Activated T-helper 17 cell treated with anti-CD3 and anti-CD28 coated beads, Interleukin-2, amount 50 U/mL, for 72 hours (primary cell): ENCODE measurements at places on chromosomes 1 and 21.
A peak's percentile ranks its signal among the peaks of the same experiment; 100 is the strongest.

- H3K36me3 ChIP-seq = no peaks in the 10 kb centered on the region
- no peaks in the 10 kb centered on the region for H3K27me3 ChIP-seq
- H3K4me1 ChIP-seq = peaks cover 10% of the 10 kb centered on the region
- H3K4me3 ChIP-seq = no peak overlapping the region
- ATAC-seq = no peak
These were observed 112.5 kb upstream of the GFI1 start for GRCh38 chr1:92599184-92599583.

GRCh38 chr1:54866801-54867716 is 19.9 kb downstream of the DHCR24 start:
- H3K4me1 ChIP-seq = no peaks in the 10 kb centered on the region
- no peak overlapping the region for H3K27ac ChIP-seq
- ATAC-seq = no peak
- H3K27me3 ChIP-seq = no peaks in the 10 kb centered on the region
- peaks cover 85% of the 10 kb centered on the region for H3K36me3 ChIP-seq

- peaks cover 26% of the 10 kb centered on the region for H3K4me1 ChIP-seq
- H3K36me3 ChIP-seq = peaks cover 6% of the 10 kb centered on the region
- H3K4me3 ChIP-seq = peak overlapping the region; percentile 94
- no peaks in the 10 kb centered on the region for H3K27me3 ChIP-seq
These were observed 648 bp upstream of the TRAPPC3 start for GRCh38 chr1:36149973-36150295.

DNA sequence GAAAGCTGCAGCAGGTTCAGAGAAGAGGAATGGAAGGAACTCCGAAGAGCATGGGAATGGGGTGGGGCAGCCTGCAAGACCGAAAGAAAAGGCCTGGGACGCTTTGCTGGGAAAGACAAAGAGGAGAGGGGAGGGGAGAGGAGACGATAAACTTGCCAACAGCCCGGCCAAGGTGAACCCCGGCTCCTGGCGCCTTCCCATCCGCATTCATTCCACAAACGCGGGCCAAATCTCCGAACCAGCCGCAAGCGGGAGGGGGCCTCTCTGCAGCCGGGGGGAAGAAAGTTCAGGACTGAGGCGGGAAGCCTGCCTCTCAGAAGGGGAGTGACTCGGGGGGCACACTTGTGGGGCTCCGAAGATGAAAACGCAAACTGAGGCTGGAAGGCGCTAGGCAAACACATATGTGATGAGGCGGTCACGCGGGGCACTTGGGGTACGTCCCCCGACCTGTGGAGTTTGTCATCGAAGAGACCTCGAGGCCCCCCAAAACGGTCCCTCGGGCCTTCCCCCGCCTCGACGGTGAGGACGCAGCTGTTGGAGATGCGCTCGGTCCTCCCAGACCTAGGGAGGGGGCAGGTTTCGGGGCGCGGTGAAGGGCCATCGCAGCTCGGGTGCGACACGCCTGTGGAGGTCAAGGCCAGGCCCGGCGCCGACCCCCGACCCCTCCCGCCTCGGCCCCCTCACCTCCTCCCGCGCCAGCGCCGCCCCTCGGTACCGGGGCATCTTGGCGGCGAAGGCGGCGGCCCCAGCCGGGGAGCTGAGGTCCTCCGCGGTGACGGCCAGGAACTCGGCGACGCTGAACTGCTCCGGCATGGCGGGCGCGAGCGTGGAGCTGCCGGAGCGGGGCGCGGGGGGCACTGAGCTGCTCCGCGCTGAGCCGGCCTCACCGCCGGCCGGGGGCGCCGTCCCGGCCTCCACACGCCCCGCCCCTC is at the start of gene ASAP3:
Gene ASAP3 (minus strand): TSS at position 859 of the 932 bp plus-strand sequence. CDS start 46 bp downstream, at position 813.
- peak; percentile 60 for ATAC-seq
- H3K36me3 ChIP-seq = no peaks in the 10 kb centered on the region

DNA sequence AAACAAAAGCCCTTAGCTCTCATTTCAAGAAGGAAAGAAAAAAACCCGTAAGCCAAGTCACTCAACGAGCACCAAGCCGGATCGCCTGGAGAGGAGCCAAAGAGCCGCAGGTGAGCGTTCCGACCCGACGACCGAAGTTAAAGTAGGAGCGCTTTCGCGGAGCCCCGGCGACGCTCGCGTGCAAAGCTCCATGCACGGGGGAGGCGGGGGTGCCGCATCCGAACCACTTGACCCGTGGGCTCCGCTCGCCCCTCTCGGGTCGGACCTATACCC is 382 bp downstream of the GPBP1L1 start:
- H3K27me3 ChIP-seq = no peaks in the 10 kb centered on the region
- ATAC-seq = no peak
- H3K4me1 ChIP-seq = peaks cover 14% of the 10 kb centered on the region
- H3K4me3 ChIP-seq = peak overlapping the region; percentile 99
- peaks cover 79% of the 10 kb centered on the region for H3K36me3 ChIP-seq

- H3K27me3 ChIP-seq = no peaks in the 10 kb centered on the region
- H3K4me1 ChIP-seq = no peaks in the 10 kb centered on the region
- H3K27ac ChIP-seq = no peak overlapping the region
- ATAC-seq = no peak
These were observed 60.2 kb upstream of the ACTRT2 start for GRCh38 chr1:2961081-2961480.

GRCh38 chr1:31497601-31498000 is 78.7 kb upstream of the TINAGL1 start:
- no peak for ATAC-seq
- H3K27ac ChIP-seq = no peak overlapping the region
- H3K4me3 ChIP-seq = no peak overlapping the region
- H3K4me1 ChIP-seq = no peaks in the 10 kb centered on the region

DNA sequence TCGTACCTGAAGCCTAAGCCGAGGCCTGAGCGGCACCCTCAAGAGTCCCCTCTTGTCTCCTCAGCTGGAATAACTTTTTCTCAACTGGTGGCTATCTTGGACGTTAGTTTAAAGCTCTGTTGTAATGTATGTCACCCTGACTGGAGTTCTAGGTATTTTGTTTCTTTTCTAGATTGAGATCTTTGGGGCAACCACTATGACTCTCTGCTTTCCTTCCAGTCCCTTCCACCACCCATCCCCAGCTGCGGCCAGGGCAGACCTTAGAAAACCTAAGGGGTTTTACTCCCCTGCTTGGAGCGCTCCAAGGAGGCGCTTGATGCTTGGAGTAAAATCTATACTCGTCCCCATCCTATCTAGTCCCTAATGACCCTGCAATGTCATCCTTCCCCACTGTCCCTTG is 74.6 kb upstream of the MRPS6 start:
- peak overlapping the region; percentile 75 for H3K27ac ChIP-seq
- no peaks in the 10 kb centered on the region for H3K27me3 ChIP-seq
- peak; percentile 57 for ATAC-seq
- H3K4me3 ChIP-seq = peak overlapping the region; percentile 5

GRCh38 chr1:154179946-154180687 is 11.8 kb downstream of the TPM3 start:
- peaks cover 82% of the 10 kb centered on the region for H3K36me3 ChIP-seq
- H3K27me3 ChIP-seq = no peaks in the 10 kb centered on the region
- ATAC-seq = no peak
- peaks cover 42% of the 10 kb centered on the region for H3K4me1 ChIP-seq

GRCh38 chr1:8910914-8911313 is 32.4 kb upstream of the ENO1 start:
- no peak overlapping the region for H3K4me3 ChIP-seq
- peaks cover 5% of the 10 kb centered on the region for H3K27me3 ChIP-seq
- H3K27ac ChIP-seq = no peak overlapping the region
- peaks cover 6% of the 10 kb centered on the region for H3K4me1 ChIP-seq
- H3K36me3 ChIP-seq = no peaks in the 10 kb centered on the region

DNA sequence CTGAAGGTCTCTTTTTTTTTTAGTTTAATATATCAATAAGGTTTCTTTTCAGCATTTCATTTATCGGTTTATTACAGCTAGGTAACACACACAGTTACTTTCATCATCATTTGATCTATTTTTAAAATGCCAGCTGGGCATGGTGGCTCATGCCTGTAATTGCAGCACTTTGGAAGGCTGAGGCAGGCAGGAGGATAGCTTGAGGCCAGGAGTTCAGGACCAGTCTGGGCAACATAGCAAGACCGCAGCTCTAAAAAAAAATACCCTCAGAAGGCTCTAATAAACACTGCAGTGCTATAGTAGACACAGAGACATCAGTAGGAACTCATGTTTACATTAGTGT is 48.5 kb upstream of the VAMP3 start:
- H3K4me1 ChIP-seq = peaks cover 5% of the 10 kb centered on the region
- no peak overlapping the region for H3K27ac ChIP-seq
- no peaks in the 10 kb centered on the region for H3K36me3 ChIP-seq

- H3K27me3 ChIP-seq = peaks cover 17% of the 10 kb centered on the region
- ATAC-seq = no peak
- no peak overlapping the region for H3K27ac ChIP-seq
- no peaks in the 10 kb centered on the region for H3K4me1 ChIP-seq
- no peaks in the 10 kb centered on the region for H3K36me3 ChIP-seq
These were observed 47.0 kb downstream of the PLPP3 start for GRCh38 chr1:56532350-56532683.

DNA sequence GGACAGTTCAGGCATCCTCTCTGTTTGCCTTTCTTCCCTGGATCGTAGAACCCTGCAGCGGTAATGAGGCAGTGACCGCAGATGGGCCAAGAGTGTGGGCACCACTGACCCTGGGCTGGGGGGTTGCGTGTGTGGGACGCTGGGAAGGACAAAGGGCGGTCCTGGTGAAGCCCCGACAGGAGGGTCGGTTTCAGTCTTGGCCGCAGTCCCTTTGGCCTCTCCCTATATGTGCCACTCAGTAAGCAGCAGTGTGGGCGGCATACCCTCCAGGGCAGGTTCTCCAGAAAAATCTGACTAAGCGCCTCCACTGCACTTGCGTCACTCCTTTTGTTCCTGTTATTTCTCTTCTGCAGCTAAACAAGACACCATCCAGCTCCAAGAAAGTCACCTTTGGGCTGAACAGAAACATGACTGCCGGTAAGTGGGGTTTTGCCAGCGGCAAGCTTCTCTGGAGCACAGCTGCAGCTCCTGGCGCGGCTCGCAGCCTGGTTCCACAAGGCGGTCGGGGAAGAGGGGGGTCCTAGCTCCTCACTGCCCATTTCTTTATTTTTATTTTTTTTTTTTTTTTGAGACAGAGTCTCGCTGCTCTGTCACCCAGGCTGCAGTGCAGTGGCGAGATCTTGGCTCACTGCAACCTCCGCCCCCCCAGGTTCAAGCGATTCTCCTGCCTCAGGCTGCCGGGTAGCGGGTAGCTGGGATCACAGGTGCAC is 27.7 kb upstream of the PDXK start:
- no peak for ATAC-seq
- H3K36me3 ChIP-seq = peaks cover 98% of the 10 kb centered on the region
- H3K4me1 ChIP-seq = no peaks in the 10 kb centered on the region
- no peaks in the 10 kb centered on the region for H3K27me3 ChIP-seq
- no peak overlapping the region for H3K4me3 ChIP-seq

- H3K4me1 ChIP-seq = no peaks in the 10 kb centered on the region
- H3K27ac ChIP-seq = no peak overlapping the region
- peaks cover 2% of the 10 kb centered on the region for H3K27me3 ChIP-seq
- no peak overlapping the region for H3K4me3 ChIP-seq
- no peak for ATAC-seq
These were observed 237.3 kb downstream of the RHOU start for GRCh38 chr1:228972576-228972975.

DNA sequence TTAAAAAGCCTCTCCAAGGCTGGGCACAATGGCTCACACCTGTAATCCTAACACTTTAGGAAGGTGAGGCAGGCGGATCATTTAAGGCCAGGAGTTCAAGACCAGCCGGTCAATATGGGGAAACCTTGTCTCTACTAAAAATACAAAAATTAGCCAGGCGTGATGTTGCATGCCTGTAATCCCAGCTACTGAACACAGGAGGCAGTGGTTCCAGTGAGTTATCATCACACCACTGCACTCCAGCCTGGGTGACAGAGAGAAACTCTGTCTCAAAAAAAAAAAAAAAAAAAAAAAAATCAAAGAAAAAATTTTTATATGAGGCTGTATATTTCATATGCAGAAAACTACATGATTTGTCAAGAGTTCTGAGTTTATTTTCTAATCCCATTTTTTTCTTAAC is 1107.1 kb upstream of the TMPRSS15 start:
- H3K27me3 ChIP-seq = no peaks in the 10 kb centered on the region
- no peak overlapping the region for H3K27ac ChIP-seq
- H3K36me3 ChIP-seq = no peaks in the 10 kb centered on the region
- H3K4me3 ChIP-seq = no peak overlapping the region
- no peak for ATAC-seq

DNA sequence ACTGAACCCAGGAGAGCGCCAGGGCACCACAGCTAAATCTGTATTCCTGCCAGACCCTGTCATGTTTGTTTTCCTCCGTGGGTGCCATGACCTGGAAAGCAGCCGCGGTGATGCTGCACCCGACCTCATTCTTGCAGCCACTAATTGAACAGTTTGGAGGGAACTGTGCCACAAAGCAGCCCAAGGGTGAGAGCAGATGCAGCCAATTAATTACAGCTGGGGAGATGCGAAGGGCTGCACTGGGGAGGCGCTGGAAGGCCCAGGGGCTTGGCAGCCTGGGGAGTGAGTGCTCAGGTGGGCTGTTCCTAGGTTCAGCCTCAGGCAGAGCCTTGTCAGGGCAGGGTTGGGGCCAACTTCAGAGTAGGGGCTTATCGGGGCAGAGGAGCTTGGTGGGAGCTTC is 158.4 kb upstream of the CD34 start:
- H3K27me3 ChIP-seq = no peaks in the 10 kb centered on the region
- ATAC-seq = no peak
- H3K4me1 ChIP-seq = no peaks in the 10 kb centered on the region
- no peak overlapping the region for H3K4me3 ChIP-seq
- H3K36me3 ChIP-seq = no peaks in the 10 kb centered on the region
